ENCODE measurements at places on chromosomes 12 and 14.

GRCh38 chr14:73233564-73233963, 3.7 kb upstream of the PAPLN start:
- DNase-seq: no peak

- DNase-seq: no peak
These were observed 3.5 kb upstream of the SPRYD3 start for GRCh38 chr12:53082637-53083175.

- DNase-seq: no peak
These were observed 377.3 kb upstream of the E2F7 start for GRCh38 chr12:77442633-77443032.

DNA sequence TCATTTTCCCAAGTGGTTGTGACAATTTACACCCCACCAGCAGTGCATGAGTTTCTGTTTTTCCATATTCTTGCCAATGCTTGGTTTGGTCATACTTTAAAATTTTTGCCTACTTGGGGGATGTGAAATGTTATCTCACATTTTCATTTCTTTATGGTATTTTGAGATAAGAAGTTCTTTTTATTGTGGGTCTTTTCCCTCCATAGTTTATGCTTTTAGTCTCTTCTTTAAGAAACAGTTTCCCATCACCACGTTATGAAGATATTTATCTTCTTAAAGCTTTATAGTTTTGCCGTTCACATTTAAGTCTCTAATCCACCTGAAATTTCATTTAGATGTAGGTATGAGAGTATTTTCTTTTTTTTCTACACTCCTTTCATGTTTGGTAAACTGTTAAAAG, 95.7 kb downstream of the PPM1A start:
- DNase-seq: no peak

DNA sequence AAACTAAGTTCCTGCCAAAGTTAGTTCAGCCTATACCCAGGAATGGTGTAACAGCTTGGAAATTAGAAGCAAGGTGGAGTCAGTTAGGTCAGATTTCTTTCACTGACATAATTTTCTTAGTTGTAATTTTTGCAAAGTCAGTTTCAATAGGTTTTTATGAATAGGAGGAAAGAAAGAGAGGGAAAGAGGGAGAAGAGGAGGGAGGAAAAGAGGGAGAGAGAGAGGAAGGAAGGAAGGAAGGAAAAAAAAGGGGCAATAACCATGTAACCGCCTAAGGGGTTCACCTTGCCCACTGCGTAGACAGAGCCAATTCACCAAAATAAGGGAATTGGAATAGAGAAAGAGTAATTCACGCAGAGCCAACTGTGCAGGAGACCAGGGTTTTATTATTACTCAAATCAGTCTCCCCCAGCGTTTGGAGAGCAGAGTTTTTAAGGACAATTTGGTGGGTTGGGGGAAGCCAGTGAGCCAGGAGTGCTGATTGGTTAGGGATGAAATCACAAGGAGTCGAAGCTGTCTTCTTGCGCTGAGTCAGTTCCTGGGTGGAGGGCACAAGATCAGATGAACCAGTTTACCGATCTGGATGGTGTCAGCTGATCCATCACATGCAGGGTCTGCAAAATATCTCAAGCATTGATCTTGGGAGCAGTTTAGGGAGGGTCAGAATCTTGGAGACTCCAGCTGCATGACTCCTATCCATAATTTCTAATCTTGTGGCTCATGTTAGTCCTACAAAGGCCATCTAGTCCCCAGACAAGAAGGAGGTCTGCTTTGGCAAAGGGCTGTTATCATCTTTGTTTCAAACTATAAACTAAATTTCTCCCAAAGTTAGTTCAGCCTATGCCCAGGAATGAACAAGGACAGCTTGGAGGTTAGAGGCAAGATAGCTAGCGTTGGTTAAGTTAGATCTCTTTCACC, 126.0 kb upstream of the AMIGO2 start:
- no peak for DNase-seq
